Esophagus mucosa (tissue), 1 donor: ENCODE measurements at places on chromosomes 6 and 20. TPM values are rescaled to one million over a fixed set of nuclear protein-coding genes. Genes with fewer than 3 reads are reported as not detected.

DNA sequence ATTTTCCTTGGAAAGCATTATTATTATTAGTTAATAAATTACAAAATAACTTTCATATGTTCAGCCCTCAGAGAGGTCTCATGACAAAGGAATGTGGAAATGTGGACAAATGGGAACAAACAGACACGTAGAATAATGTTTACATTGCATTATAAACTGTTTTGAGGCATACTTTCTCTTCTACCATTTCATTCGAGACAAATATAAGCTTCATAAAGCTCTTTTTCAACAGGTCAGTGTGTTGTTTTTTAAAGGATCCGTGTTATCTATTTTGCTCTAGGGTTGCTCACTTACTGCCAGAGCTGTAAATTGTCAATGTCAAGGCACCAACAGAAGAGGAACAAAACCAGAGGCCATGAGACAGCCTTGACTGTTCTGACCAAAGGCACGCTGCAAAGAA is 256.8 kb downstream of the PHACTR1 start:
- no peak for ATAC-seq

GRCh38 chr6:130991422-130992137 is 71.5 kb downstream of the EPB41L2 start:
- no peak for ATAC-seq

DNA sequence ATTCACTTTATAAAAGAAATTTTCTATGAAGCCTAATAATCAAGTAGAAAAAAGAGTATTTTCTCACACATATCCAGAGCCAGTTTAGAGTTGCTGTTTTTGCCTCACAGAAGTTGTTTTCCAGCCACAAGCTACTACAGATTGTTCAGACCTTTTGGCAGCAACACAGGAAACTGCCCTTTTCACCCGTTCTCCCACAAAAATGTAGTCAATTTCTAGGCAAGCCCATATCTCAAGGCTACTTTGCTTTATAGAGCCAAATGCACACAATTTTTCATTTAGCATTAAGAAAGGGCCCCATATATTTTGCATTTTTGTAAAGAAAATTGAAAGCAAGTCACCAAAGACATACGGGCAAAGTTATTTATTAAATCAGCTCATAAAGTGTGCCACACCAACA is 49.5 kb downstream of the EPB41L2 start:
- no peak for ATAC-seq

- ATAC-seq, result peak; percentile 46
Observed at GRCh38 chr20:64083378-64083803, 807 bp downstream of the LKAAEAR1 start.

DNA sequence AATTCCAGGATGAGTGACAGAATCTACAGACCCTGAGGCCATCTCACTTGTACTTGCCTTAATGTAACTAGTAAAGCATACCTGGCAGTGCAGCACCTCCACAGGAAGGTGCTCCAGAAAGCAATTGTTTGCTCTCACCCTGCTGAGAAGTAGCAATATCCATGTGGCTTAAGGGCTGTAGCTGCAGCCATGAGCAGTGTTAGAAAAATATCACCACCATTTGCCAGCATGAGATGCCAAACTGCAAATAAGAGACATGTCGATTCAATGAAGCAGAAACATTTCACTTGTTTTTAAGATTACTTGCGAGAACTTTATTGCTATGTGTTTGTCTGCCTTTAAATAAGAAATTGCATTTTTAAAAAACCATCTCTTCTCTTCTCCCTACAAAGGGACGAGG is 151.5 kb downstream of the PRL start:
- no peak for ATAC-seq

RBM38 gene
- 12.3 TPM for total RNA-seq

GTSF1L gene
- total RNA-seq, result not detected
